Mesothelial cell of epicardium (in vitro differentiated cells): ENCODE measurements at places on chromosomes 13 and 19. TPM values are rescaled to one million over a fixed set of nuclear protein-coding genes. Genes with fewer than 3 reads are reported as not detected.

DNA sequence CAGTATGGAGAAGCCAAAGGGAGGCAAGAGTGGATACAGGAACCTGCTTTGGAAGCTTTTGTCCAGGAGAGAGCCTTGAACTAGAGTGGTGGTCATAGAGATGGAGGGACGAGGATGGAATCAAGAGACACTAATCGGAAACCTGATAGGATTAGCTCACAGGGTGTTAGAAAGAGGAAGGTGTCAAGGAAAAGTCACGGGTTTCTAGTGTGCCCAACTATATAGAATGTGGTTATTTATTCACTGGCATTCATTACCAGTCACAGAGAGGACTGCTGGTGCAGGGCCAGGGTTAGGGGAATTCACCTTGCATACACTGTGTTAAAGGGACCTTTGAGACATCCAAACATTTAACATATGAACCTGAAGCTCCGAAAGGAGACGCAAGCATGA lies 43.4 kb upstream of the URAD start:
- DNase-seq: no peak
- no peak overlapping the region for H3K4me3 ChIP-seq
- H3K4me1 ChIP-seq: no peaks in the 10 kb centered on the region
- peaks cover 27% of the 10 kb centered on the region for H3K27me3 ChIP-seq
- no peaks in the 10 kb centered on the region for H3K36me3 ChIP-seq

The UNC13A gene
- 0.41 to 1.1 TPM (median 0.60 TPM) in 3 replicates for total RNA-seq

GRCh38 chr13:23437916-23438315 lies 4.4 kb upstream of the SACS start:
- H3K27ac ChIP-seq: no peak overlapping the region
- no peaks in the 10 kb centered on the region for H3K4me1 ChIP-seq
- no peak for DNase-seq
- no peak overlapping the region for H3K4me3 ChIP-seq
- H3K36me3 ChIP-seq: no peaks in the 10 kb centered on the region

DNA sequence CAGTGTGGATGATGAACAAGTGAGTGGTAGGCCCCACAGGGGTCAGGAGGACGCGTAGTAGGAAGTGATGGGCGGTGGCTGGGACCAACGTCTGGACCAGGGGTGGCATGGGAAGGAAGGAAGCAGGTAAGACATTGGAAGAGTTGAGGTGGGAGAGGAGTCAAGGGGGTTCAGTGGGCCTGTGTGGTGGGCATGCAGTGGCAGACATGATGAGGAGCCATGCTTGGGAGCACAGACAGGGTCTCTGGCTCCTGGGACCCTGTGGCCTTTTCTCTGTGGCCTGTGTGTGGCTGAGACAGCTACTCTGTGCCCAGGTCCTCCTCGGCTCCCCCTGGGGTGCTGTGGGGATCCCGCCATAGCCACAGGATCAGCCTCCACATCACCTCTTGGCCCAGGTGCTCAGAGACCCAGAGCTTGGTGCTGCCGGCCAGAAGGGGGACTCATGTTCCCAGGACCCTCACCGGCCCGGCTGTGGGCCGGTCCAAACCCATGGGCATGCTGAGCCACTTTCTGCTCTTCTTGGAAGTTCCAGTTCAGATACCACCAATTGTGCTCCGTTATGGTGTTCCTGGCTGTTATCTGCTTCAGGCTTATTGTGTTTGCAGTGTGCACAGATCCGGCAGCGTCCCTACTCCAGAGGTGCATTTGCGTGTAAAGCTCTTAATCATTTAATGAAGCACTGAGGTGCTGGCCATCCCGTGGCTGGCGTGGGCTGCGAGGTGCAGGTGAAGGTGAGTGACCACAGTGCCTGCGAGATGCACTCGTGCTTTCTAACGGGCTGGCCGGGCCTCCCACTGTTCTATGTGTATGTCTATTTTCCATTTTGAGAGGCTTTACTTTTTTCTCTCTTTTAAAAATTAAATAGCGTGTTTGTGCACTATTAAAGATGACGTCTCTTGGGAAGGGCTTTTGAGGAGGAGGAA lies 147.9 kb downstream of the TEX29 start:
- peaks cover 67% of the 10 kb centered on the region for H3K27me3 ChIP-seq
- no peaks in the 10 kb centered on the region for H3K36me3 ChIP-seq
- H3K4me3 ChIP-seq: no peak overlapping the region
- no peaks in the 10 kb centered on the region for H3K4me1 ChIP-seq
- DNase-seq: no peak

DNA sequence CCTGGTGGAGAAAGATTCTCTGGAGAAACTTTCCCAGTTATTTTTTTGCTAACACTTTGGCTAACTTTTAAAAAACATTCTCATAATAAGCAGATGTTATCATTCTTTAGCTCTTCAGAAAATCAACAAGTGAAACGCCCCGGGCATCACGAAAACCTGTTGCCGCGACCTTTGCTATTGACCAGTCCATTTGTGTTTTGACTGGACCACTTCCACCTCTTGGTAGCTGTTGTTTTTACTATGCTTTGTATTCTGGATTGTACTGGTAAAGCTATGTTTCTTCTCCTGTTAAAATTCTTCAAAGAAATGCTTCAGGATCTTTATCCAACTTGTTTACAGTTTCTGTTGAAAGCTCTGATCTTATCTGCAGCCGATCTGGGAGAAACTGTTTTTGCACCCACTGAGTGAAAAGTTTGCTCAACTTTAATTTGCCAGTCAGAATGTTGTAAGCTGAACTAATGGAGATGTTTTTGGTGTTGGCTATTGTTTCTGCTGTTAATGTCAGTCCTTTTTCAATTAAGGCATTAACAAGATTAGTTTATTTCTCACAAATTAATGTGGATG lies 23.3 kb downstream of the UFM1 start:
- peaks cover 9% of the 10 kb centered on the region for H3K4me1 ChIP-seq
- no peak overlapping the region for H3K4me3 ChIP-seq
- H3K27ac ChIP-seq: peak overlapping the region; percentile 32
- no peaks in the 10 kb centered on the region for H3K36me3 ChIP-seq

DNA sequence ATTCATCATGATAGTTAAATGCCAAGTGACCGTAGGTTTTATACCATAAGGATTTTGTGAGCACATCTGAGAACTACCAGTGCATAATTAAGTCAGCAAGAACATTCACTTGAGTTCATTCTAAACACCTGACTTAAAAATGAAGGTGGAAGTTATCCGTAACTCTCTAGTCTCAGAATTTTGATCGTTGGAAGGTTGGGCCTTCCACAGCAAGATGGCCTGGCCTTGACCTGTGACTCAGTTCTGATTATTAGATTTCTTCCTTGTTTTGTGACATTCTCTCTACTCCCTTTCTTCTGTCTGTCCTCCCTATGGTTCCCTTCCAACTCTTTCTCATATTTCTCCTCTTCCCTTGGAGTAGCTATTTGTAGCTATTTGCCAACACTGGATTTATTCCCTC lies 20.0 kb upstream of the WDFY2 start:
- no peak overlapping the region for H3K27ac ChIP-seq
- H3K4me3 ChIP-seq: no peak overlapping the region
- no peaks in the 10 kb centered on the region for H3K36me3 ChIP-seq
- peaks cover 2% of the 10 kb centered on the region for H3K4me1 ChIP-seq

- H3K4me1 ChIP-seq: no peaks in the 10 kb centered on the region
- no peak overlapping the region for H3K27ac ChIP-seq
- DNase-seq: no peak
- no peak overlapping the region for H3K4me3 ChIP-seq
- H3K27me3 ChIP-seq: no peaks in the 10 kb centered on the region
Observed at GRCh38 chr19:21709464-21709863, 57.9 kb downstream of the ZNF100 start.

The LPAR6 gene
- total RNA-seq: 19.4 to 21.7 TPM (median 21.1 TPM) in 3 replicates

- H3K4me1 ChIP-seq: peaks cover 38% of the 10 kb centered on the region
- H3K27me3 ChIP-seq: no peaks in the 10 kb centered on the region
- DNase-seq: no peak
- no peak overlapping the region for H3K27ac ChIP-seq
Observed at GRCh38 chr13:80038371-80038770, 302.6 kb downstream of the SPRY2 start.

DNA sequence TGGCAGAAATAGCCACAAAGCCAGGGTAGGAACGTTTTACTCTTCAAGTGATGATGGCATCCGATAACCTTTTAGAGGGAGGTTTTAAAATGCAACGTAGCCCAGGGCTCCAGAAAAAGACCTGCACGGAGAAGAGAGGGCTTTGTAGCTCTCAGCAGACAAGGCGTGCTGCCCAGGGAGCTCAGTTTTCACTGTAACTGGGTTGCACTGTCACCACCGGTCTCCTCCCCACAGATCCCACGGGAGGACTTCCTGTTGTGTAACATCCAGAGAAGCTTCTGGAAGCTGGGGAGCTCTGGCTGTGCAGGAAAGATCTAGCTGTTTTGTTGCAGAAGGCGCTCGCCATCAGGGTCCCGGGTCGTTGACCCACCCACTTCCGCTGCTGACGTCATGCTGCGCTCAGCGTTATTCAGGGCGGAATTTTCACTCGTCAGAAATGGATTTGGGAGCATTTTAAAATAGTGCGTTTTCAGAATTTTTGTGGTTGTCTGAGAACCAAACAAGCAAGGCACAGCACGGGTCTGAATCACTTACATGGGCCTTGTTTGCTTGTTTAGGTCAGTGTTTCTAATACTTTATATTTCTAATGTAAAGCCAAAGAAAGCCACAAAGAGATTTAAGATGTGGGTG lies 50.8 kb downstream of the ATP11A start:
- H3K4me1 ChIP-seq: peaks cover 30% of the 10 kb centered on the region
- H3K36me3 ChIP-seq: no peaks in the 10 kb centered on the region
- peak overlapping the region; percentile 90 for H3K27ac ChIP-seq
- no peaks in the 10 kb centered on the region for H3K27me3 ChIP-seq
- no peak overlapping the region for H3K4me3 ChIP-seq
- no peak for DNase-seq

- H3K27me3 ChIP-seq: no peaks in the 10 kb centered on the region
- no peak overlapping the region for H3K27ac ChIP-seq
- H3K4me3 ChIP-seq: no peak overlapping the region
Observed at GRCh38 chr13:110503037-110503901, 58.3 kb downstream of the RAB20 start.

The DGKH gene
- total RNA-seq: 9.2 to 10.0 TPM (median 9.7 TPM) in 3 replicates

GRCh38 chr13:18212873-18213272 lies 968.8 kb downstream of the TUBA3C start:
- no peaks in the 10 kb centered on the region for H3K27me3 ChIP-seq
- no peak for DNase-seq
- H3K36me3 ChIP-seq: peaks cover 3% of the 10 kb centered on the region
- no peaks in the 10 kb centered on the region for H3K4me1 ChIP-seq
- no peak overlapping the region for H3K27ac ChIP-seq

DNA sequence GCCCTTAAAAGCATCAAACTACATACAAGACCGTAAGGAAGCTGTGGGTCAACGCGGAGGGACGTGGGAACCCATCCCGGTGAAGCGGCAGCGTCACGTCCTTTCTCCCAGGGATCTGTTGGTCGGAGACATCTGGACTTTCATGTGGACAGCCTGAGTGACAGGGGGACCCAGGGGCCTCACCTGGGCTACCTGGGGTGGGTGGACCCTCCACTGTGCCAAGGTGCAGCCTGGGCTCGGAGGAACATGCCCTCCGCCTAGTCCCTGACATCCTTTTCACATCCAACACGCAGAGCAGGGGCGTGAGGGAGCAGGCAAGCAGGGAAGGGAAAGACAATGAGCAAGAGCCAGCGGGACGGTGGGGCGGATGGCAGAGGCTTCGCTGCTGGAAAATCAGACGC lies 13.8 kb upstream of the GARIN5A start:
- H3K27ac ChIP-seq: no peak overlapping the region
- H3K27me3 ChIP-seq: peaks cover 78% of the 10 kb centered on the region
- peaks cover 38% of the 10 kb centered on the region for H3K4me1 ChIP-seq
- no peak overlapping the region for H3K4me3 ChIP-seq
- DNase-seq: no peak
- peaks cover 10% of the 10 kb centered on the region for H3K36me3 ChIP-seq

The PRR12 gene
- total RNA-seq: 53.3 to 58.5 TPM (median 54.2 TPM) in 3 replicates

GRCh38 chr13:41111454-41111853 lies 21.1 kb downstream of the KBTBD6 start:
- H3K4me3 ChIP-seq: no peak overlapping the region
- no peaks in the 10 kb centered on the region for H3K27me3 ChIP-seq
- no peak for DNase-seq
- H3K27ac ChIP-seq: no peak overlapping the region

DNA sequence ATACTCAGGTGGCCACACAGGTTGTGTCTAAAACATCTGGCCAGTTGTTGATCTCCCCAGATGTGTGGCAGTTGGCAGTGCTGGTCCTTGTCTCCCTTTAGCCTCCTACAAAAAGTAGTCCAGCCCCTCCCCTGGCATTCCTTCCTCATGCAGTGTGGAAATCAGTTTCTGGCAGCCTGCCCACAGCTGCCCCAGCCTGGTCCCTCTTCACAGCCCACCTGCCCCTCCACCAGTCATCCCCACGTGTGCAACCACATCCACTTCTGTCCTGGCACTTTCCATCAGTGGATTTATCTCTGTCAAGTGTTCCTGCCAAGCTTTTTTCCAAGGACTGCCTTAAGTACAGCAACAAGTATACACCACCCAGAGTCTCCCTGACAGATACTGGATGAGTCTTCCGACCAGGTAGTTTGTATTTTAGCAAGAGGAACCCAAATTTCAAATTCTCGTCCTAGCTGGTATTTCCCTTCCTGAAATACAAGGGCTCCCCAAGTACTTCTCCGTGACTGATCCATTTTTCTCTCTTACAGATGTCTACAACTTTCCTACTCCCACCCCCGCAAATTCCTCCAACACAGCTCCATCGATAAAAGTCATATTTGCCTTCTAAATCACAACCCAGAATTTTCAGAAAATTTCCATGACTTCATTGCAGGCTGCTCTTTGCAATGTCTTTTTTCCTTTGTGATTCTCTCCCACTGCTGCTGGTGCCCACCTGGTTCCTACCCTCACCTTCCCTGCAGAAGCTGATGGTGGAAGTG lies 313.5 kb downstream of the FOXO1 start:
- H3K27ac ChIP-seq: peak overlapping the region; percentile 75
- no peaks in the 10 kb centered on the region for H3K27me3 ChIP-seq
- H3K4me1 ChIP-seq: peaks cover 46% of the 10 kb centered on the region
- H3K36me3 ChIP-seq: no peaks in the 10 kb centered on the region
- peak; percentile 35 for DNase-seq

DNA sequence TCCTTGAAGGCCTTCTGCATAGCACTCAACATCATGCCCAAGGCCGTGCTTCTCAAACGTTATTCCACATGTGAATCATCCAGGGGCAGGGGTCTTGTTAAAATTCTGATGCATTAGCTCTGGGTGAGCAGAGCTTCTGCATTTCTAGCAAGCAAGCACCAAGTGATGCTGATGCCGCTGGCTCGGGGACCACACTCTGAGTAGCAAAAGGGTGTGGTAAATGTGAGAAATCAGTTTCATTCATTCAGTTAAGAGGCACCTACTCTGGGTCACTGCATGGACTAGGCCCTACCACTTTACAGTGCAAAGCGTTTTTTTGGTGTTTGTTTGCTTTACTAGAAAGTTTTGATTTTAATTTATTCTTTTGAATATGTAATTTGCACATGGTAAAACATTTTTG lies 7.2 kb downstream of the KRTDAP start:
- H3K27me3 ChIP-seq: peaks cover 8% of the 10 kb centered on the region
- no peaks in the 10 kb centered on the region for H3K4me1 ChIP-seq
- DNase-seq: no peak
- H3K4me3 ChIP-seq: no peak overlapping the region
- H3K36me3 ChIP-seq: no peaks in the 10 kb centered on the region

- H3K36me3 ChIP-seq: no peaks in the 10 kb centered on the region
- peaks cover under 1% of the 10 kb centered on the region for H3K27me3 ChIP-seq
- no peaks in the 10 kb centered on the region for H3K4me1 ChIP-seq
- H3K4me3 ChIP-seq: no peak overlapping the region
Observed at GRCh38 chr13:111345682-111346081, 25.2 kb downstream of the TEX29 start.
